ENCODE measurements at places on chromosomes 5 and 9.

GRCh38 chr9:130010151-130010988 is 32.6 kb downstream of the FNBP1 start:
- DNase-seq, result no peak

DNA sequence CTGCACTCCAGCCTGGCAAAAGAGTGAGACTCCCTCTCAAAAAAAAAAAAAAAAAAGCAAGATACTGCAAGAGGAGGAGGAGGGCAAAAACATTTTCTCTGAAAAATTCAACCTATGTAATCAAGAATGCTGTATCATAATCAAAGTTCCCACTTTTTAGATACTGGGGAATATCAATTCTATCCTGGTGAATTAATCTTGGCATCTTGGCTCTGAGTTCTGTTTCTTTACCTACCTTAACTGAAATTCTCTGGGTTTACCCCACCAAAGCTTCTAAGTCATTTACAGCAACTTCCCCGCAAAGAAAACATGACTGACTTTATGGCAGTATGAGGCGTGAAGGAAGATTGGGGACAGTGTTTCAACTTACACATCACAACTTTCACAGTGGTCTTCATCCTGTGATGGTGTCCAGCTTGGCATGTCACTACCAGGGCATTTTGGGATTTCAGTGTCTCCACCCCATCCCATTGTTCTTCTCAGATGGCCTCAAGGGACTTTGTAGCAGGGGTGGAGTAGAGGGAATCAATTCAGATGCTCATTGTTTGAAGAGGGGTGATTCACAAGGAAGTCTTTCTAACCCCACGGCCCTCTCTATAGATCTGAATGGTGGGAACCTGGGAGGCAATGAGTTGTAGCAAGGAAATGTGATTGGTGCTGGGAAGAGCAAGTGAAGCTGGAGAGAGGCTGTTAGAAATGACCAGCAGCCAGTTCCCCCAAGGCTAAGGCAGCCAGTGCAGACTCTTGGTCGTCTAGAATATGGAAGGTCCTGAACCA is 130.5 kb downstream of the SCAMP1 start:
- no peak for DNase-seq

DNA sequence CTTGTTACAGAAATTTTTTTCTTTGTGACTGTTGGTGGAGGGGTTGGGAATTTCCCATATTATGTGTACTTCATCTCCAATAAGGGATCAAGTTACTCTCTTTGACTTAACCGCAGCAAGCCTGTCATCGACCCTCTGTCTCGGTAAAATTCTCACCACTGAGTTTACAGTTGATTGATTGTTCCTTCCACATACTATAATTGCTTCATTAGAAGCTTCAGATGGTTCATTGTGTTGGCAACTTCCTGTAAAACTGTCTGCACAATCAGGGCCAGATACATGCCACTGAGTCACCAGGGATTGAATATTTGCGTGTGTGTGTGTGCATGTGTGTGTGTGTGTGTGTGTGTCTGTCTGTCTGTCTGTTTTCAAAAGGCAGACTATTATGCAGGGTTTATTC is 176.6 kb downstream of the ZNF462 start:
- DNase-seq, result no peak

- DNase-seq, result no peak
Observed at GRCh38 chr5:107615299-107615817, 55.4 kb downstream of the EFNA5 start.

GRCh38 chr5:76926329-76927105 is 26.3 kb upstream of the CRHBP start:
- DNase-seq, result no peak
